ENCODE measurements at places on chromosomes 3 and 15.

- no peak for DNase-seq
Observed at GRCh38 chr3:25592510-25592968, 72.2 kb downstream of the TOP2B start.

DNA sequence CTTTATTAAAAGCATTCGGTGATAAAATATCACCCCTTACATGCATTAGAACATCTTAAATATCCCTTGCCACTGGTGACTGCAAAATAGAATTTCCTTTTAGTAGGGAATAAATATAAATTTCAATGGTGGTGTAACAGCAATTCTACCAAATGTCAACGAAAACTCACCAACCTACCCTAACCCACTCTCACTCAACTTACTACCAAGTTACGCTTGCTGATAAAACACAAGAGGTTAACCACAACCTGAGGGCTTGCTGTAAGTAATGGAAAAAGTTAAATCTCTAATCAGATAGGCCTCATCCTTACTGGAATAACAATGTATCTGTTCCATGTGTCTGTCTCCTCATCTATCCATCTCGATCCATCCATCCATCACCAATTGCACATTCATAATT is 274.7 kb downstream of the FOXP1 start:
- no peak for DNase-seq

- no peak for DNase-seq
Observed at GRCh38 chr15:28104326-28104725, 5.2 kb upstream of the OCA2 start.

- DNase-seq: no peak
Observed at GRCh38 chr3:144687862-144688261, 716.2 kb downstream of the DIPK2A start.

GRCh38 chr3:69107841-69108240 is 14.6 kb downstream of the LMOD3 start:
- no peak for DNase-seq

GRCh38 chr3:197027151-197027895 is 2.3 kb downstream of the MELTF start:
- no peak for DNase-seq

DNA sequence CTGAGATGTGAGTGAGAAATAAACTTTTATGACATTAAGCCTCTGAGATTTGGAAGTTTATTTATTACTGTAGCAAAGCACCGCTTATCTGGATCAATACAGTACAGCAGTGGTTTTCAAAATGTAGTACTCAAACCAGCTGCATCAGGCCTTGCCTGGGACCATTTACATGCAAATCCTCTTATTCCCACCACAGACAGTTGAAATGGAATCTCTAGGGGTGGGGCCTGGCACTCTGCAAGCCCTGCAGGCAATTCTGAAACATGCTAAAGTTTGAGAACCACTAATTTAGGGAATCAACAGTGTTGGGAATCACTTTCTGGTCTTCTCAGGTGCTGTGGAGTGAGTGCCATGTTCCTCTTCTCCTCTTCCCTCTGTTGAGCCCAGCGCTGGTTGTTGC is 77.8 kb upstream of the TAMM41 start:
- DNase-seq: no peak

DNA sequence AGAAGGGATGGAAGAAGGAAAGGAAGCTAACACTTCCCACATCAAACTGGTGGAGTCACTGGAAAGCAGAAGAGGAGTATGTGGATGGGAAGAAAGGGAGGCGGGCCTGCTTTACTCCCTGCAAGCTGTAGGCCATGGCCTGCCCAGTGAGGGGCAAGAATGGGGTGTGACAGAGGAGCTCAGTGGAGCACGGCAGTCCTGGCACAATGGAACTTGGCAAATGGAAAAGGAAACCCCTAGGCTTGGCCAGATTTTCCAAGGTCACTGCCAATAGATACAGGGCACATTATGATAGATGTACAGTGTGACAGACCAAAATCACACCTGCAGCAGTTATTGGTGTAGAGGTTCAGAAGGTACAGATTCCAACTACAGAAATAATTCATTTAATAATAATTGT is 111.6 kb downstream of the ALDH1A2 start:
- no peak for DNase-seq

DNA sequence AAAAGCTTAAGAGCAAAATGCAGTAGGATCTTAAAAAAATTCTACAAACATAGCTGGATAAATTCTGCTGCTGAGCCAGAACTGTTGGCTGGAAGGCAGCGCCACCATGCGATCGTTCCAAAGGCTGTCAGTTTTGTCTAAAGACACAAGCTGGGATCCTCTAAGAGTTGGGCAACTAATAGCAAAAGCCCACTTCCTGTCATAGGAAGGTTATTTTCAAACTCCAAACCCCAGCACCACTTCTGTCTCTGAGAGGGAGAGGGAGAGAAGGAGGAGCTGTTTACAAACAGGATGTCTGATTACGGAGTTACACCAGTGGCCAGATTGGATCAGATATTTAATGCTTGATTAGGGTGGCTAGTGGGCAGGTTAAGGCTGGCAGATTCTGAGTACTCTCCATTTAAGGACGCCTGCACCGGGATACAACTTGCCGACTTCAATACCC is 44.0 kb downstream of the EIF4E3 start:
- DNase-seq: no peak

GRCh38 chr15:28993720-28994053 is 107.9 kb downstream of the APBA2 start:
- DNase-seq: no peak

- no peak for DNase-seq
Observed at GRCh38 chr3:146307456-146307725, 56.5 kb upstream of the PLSCR4 start.

GRCh38 chr3:67783281-67784250 is 129.2 kb upstream of the SUCLG2 start:
- DNase-seq: no peak

DNA sequence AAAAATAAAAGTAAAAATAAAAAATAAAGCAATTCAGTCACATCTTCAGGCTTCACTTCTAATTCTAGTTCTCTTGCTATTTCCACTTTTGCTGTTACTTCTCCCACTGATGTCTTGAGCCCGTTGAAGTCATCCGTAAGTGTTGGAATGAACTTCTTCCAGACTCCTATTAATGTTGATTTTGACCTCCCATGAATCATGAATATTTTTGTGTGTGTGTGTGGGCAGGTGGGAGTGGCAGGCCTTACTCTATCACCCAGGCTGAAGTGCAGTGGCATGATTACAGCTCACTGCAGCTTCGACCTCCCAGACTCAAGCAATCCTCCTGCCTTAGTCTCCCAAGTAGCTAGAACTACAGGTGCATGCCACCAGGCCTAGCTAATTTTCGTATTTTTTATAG is 10.7 kb downstream of the USP4 start:
- DNase-seq: no peak

DNA sequence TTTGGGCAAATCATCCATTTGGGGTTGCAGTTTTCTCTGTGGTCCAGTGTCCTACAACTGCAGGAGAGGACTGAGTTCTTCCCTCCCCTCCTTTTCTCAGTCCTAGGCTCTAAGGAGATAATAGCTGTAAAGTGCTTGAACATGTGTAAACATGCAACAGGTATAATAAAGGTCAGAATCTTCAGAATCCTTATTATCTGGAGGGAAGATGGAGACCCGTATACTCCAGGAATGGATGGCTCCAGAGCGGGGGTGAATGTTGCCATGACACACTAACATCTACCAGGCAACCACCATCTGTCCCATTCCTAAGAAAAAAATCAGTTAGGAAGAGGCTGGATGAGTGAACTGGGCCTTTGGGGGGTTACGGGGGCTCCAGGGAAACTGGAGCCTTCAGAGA is 39.7 kb upstream of the GLCE start:
- no peak for DNase-seq

DNA sequence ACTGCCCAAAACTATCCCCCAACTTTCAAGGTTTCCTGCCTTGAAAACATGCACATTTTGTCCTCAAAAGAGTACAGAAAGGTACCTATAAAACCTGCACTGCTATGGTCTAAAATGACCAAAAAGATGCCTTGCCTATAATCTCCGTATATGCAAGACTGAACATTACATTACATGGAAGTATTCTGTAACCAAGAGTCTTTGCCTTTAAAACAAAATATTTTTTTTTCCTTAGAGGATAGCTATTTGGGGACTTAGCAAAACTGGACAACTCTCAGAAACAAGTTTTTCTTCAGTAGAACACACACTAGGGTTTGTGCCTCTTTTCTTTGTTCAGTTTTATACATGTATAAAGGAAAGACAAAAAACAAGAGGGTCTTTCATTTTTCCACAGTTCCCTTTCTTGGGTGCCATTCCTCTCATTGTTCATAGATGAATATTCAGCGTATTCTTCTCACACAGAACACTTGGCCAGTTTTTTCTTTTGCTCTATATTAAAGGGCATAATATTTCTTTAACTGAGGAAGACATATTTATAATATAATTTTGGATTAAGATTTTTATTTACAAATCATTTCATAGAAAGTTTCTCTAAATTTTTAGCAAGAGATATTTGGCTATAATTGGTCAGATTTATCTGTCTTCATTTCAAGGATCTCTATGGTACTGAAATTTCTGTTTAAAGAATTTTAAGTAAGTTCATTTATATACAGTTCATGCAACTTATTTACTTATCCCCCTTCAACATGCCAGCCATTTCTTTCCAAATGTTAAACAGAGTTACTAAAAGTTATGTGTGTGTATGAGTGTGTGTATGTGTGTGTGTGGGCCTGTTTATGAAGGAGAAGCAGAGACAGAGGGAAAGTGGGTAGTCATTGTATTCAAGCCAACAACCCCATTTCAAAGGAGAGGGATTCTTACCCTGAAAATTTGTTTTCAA is 142.6 kb downstream of the ZBTB20 start:
- no peak for DNase-seq

DNA sequence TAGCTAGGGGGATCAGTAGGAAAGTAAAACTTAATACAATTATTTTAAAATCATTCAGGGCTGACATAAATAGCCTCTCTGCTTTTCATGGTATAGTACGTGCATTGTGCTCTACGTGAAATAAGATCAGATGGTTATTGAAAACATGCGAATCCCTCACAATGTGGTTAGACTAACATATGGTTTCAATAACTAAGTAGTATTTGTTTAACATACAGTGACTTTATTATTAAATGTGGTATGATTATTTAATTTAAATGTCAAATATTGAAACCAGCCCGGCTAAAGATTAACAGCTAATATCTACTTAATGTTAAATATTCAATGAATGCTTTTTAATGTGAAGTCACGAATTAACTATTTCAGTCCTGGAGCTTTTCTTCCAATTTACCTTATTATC is 473.9 kb upstream of the THBS1 start:
- DNase-seq: no peak

GRCh38 chr3:119743921-119744320 is 38.0 kb upstream of the NR1I2 start:
- no peak for DNase-seq

DNA sequence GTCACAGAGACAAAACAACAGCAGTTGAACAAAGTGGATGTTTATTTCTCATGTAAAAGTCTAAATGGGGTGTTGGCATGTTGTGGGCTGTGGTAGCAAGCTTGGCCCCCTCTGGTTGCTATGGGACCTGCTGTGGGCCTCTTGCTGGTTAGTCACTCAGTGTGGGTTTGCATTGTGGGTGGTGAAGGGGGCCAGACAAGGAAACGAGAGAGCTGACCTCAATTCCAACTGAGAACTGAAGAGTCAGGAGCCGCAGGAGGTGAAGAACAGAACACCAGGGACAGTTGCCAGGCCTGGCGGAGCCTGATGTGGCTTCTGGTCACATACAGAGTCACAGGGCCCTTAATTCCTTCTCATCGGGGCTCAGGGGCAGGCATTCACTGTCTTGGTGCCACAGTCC is 1.9 kb upstream of the ADPGK start:
- DNase-seq: no peak

DNA sequence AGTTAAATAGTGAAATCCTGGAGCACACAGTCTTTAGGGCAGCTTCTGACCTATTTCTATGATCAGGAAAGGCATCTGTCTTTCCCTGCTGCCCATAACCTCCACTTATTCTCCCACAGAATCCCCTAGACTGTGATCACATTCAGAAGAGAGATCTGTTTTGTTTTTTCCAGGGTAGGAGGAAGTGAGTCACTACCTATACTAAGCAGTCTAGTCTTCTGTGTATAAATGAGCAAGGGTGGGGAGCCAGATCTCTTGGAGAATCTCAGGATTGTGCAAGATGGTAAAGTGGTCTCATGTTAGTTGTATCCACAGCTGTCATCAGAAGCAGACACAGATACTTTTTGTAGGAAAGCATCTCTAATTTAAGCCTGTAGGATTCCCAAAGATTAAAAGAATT is 11.8 kb upstream of the FBXO22 start:
- no peak for DNase-seq

DNA sequence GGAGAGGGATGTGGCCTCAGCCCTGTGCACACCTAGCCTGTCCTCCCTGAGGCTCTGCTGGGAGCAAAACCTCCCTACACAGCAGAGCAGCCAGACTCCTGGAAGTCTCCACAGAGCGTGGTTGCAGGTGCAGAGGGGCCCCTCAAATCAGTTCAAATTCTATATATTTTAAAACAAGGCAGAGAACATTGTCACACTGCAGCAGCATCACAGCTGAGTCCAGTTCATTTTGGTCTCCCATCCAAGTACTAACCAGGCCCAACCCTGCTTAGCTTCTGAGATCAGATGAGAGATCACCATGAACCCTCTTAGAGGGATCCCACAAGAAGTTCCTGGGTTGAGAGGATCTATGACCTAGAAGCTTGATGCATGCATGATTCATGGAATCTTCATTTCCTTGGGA is 331.0 kb upstream of the RGMA start:
- DNase-seq: no peak

- DNase-seq: no peak
Observed at GRCh38 chr3:51819709-51820406, 40.8 kb upstream of the IQCF6 start.

DNA sequence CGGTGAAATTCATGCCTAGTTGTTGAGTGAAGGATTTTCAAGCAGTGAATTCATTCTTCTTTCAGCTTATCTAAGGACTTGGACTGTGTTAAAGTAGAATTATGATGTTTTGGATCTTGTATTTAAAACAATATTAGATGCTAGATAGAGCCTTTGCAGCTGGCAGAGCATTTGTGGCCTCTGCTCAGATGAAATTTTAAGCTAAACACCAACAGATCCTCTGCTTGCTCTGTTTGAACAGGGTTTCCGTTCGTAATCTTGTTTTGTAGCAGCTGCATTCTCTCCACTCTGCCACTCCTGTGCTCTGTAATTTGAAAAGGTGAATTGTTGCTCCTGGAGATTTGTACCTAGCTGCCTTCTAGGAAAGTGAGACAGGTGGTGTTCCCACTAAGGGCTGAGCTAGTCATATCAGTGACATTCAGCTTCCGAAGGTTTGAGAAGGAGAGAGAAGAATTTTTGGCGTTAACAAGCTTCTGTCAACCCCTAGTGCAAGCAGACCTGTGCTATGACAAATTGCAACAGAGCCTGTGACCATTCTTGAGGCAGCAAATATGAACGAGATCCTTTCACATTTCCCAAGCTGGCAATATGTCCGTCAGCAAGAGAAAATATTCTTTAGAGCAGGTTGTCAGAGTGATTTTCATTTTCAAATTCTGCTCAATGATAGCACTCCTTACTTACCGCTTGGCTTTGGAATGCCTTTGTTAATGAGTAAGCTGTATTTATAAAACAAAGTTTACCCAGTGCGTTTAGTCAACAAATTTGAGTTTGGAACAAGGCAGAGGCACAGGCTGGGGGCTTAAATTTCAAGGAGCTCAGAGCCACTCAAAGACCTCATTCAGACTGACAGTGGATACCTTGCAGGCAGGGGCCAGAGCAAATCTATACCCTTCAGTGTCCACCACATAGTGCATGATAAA is 5.3 kb downstream of the CHST2 start:
- DNase-seq: no peak

- no peak for DNase-seq
Observed at GRCh38 chr3:50617911-50618481, 1.0 kb downstream of the MAPKAPK3 start.
